Activated CD8-positive, alpha-beta memory T cell treated with anti-CD3 and anti-CD28 coated beads for 48 hours (primary cell): ENCODE measurements at places on chromosomes 4 and X.
A peak's percentile ranks its signal among the peaks of the same experiment; 100 is the strongest.

DNA sequence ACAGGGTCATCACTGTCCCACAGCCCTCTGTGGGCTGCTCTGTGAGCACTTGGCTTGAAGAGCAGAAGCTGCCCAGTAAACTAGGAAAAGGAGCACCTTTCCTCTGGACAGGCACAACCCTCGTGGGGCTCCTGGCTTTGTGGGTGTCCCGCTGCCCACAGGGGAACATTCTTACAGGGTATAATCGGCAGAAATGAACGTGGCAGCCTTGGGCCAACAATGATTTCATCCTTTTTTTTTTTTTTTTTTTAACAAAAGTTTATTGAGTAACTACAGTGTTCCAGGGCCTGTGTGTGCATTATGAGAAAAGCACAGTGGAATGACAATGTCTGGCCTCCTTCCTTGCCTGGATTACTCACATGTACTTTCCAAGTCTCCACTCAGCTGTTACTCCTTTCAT, 197.2 kb downstream of the PDGFC start:
- no peak for DNase-seq

- DNase-seq = no peak
Measured at GRCh38 chr4:137635108-137635507, 102.8 kb upstream of the PCDH18 start.

- no peak for DNase-seq
Measured at GRCh38 chrX:80432441-80432840, 12.2 kb downstream of the TENT5D start.

- DNase-seq = no peak
Measured at GRCh38 chr4:127708985-127709384, 21.2 kb upstream of the SLC25A31 start.

DNA sequence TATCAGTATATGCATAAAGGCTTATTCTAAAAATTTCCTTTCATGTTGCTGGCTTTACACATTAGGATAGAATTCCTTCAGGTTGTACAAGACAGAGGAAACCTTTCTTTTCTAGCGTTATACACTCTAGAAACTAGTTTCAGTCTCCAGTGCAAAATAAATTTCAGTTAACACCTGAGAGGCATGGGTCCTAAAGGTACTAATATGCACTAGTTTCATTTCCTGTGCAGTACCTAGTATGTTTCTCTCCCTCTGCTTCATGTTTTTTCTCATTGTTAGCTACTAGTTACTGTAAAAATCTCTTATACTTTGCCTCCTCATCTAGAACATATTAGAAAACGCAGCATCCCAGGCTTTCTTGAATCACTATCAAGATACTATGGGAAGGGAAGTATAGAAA, 54.0 kb downstream of the SNX25 start:
- DNase-seq = no peak

DNA sequence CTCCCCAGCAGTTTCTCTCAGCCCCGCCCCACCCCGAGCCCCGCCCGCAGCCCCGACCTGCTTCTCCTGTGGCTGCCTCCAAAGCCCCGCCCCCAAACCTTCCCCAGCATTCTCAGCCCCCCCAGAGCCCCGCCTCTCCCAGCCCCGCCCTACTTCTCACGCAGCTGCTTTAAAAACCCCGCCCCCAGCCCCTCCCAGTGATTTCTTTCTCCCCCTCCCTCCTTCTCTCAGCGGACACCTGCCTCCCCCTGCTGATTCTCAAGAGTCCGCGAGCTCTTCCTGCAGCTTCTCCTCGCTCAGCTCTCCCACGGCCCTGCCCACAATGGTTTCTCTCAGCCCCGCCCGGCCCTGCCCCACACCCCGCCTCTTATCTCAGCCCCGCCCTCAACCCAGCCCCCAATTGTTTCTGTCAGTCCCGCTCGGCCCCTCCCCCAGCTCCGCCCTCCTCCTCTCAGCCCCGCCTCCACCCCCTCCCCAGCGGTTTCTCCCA, 636 bp upstream of the EOLA1 start:
- peak; percentile 66 for DNase-seq

- DNase-seq = no peak
Measured at GRCh38 chrX:122866532-122866931, 317.5 kb upstream of the GRIA3 start.

GRCh38 chrX:52078131-52078530, 9.1 kb upstream of the MAGED4B start:
- DNase-seq = no peak

- DNase-seq = no peak
Measured at GRCh38 chr4:58063404-58064160, 953.4 kb upstream of the IGFBP7 start.

DNA sequence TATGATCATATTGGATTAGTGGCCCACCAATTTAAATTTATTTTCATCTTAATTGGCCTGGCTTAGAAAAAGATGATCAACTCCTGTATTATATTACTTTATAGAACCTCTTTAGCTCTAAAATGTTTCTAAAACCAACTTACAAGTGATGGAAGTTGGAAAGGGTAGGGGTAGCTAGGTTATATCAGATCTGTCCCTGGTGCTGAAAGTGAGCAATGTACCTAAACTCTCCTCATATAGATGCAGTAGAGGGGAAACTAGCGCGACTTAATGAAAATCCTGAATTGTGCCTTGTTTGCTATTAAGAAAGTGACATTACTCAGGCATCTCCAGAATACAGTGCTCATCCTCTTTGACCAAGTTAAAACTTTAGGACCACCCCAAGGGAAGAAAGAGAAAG, 7.5 kb upstream of the PTCHD1 start:
- DNase-seq = no peak

DNA sequence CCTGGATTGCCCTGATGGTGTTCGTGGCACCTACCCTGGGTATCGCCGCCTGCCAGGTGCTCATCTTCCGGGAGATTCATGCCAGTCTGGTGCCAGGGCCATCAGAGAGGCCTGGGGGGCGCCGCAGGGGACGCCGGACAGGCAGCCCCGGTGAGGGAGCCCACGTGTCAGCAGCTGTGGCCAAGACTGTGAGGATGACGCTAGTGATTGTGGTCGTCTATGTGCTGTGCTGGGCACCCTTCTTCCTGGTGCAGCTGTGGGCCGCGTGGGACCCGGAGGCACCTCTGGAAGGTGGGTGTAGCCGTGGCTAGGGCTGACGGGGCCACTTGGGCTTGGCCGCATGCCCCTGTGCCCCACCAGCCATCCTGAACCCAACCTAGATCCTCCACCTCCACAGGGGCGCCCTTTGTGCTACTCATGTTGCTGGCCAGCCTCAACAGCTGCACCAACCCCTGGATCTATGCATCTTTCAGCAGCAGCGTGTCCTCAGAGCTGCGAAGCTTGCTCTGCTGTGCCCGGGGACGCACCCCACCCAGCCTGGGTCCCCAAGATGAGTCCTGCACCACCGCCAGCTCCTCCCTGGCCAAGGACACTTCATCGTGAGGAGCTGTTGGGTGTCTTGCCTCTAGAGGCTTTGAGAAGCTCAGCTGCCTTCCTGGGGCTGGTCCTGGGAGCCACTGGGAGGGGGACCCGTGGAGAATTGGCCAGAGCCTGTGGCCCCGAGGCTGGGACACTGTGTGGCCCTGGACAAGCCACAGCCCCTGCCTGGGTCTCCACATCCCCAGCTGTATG, 1.8 kb downstream of the AVPR2 start:
- DNase-seq = no peak
